NCI-H187 treated with DMSO at 0.1 percent for 48 hours (cell line): ENCODE measurements at places on chromosomes 16 and 17.

GRCh38 chr16:69017036-69017783 is 88.2 kb upstream of the HAS3 start:
- DNase-seq, result no peak

DNA sequence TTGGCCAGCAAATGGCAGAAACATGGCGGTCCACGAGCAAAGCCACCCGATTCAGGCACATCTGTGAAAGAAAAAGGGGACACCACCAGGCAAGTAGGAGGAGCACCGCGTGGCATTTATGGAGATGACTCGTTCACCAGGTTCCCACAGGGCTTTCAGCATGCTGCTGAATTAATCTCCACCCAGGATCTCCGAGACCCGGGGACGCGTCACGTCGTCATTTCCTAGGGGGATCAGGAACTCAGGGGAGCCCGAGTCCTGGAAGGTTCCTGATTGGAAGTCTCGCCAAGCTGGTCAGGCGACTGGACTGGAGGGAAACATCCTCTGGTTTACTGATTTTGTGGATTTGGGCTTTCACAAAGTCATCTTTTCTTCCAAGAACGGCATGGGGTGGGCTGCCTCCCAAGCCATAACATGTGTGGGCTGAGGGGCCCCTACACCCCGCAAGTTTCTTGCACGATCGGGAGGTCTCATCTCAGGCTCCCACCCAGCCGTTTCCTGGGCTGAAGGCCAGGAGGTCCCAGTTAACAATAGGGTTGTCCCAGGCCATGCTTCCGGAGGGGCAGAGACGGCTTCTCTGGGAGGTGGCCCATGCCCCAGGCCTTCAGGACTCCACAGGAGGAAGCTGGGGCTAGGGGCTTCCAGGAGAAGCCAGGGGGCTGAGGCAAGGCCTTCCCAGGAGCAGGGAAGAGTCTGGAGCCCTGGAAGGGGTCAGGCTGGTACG is 645 bp downstream of the DNAH17 start:
- DNase-seq, result no peak

DNA sequence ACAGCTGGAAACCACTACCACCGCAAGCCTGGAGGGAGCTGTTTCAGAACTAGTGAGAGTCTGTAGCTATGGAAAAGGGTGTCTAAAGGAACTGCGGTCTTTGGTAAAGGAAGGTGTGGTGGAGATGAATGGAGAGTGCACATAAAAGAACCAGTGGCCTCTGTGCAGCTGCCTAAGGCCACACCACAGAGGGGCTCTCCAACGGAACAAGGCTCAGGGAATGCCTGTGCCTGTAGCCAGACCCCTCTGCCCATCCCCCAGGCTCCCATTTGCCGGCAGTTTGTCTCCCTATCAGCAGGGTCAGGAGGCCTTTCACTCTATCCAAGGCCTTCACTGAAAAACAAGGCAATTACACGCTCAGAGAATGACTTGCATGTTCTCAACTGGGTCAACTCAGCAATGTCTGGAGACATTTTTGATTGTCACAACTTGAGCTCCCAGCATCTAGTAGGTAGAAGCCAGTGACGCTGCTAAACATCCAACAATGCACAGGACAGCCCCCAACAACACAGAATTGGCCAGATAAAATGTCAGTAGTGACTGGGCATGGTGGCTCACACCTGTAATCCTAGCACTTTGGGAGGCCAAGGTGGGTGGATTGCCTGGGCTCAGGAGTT is 3.3 kb upstream of the FDXR start:
- DNase-seq, result no peak

- DNase-seq, result no peak
These were observed 122.8 kb downstream of the ANKRD11 start for GRCh38 chr16:89367538-89367915.

GRCh38 chr17:79617740-79618382 is 7.0 kb upstream of the RBFOX3 start:
- DNase-seq, result no peak

GRCh38 chr17:17928398-17929287 is 43.6 kb downstream of the TOM1L2 start:
- no peak for DNase-seq
